NT2/D1 (cell line): ENCODE measurements at places on chromosomes 2 and 18.

GRCh38 chr2:60657673-60658072 lies 98.4 kb upstream of the PAPOLG start:
- DNase-seq: no peak

- DNase-seq: no peak
Observed at GRCh38 chr2:36374585-36374984, 19.0 kb downstream of the CRIM1 start.

- DNase-seq: no peak
Observed at GRCh38 chr2:25257032-25257552, 84.6 kb downstream of the DNMT3A start.

GRCh38 chr18:910247-910646 lies 5.6 kb downstream of the ADCYAP1 start:
- no peak for DNase-seq

DNA sequence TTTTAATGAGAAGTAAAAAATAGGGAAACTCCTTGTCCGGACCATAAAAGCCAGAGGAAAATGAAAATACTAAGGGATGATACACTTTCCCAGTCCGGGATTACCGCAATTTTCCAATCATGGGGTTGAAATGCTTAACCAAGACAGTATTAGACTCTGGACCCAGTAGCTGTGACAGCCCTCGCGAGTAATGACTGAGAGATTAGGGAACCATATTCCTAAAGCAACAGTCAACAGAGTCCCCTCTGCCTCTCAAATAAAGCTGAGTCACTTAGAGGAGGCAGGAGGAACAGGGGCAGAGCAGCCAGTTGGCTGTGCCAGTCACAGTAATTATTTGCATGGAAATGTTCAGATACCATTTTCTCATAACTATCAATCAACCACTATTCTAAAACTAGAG lies 34.8 kb downstream of the GPATCH11 start:
- no peak for DNase-seq

GRCh38 chr2:99256677-99257076 lies 1.2 kb upstream of the LYG2 start:
- DNase-seq: no peak

DNA sequence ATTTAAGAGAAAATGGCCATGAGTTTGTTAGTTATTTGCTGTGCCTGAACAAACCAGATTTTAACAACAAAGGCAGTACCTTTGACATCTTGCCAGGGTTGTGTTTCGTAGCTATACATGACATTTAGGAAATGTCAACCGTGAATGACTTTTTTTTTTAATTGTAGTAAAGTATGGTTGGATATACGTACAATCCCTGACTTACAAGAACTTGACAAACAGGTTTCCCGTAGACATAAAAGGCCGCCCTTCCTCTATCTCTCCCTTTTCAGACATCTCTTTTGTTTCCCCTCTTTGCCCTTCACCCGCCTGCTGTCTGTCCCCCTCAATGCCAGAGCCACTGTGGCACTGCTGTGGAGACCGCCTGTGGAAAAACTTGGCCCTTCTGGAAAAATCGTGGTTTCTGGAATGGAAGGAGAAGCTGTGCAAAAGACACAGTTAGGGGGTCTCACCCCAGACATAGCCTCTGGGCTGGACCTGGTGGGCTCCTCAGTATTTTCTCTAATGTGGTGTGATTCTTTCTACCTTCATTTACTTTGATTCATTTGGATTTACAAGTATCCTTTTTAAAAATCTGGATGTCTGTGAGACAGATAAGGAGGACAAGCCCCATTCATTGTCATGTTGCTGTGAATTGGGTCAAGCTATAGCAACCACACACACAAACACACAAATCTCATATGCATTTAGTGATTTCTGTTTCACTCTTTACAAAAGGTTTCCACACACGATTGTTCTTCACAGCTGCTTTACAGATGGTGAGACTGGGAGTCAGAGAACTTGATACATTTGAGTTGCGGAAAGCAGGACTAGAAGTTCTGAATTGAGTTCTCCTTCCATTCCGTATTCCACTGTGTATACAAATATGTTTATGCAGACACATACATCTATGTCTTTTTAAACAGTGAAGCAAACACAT lies 48.6 kb downstream of the SPATS2L start:
- no peak for DNase-seq

DNA sequence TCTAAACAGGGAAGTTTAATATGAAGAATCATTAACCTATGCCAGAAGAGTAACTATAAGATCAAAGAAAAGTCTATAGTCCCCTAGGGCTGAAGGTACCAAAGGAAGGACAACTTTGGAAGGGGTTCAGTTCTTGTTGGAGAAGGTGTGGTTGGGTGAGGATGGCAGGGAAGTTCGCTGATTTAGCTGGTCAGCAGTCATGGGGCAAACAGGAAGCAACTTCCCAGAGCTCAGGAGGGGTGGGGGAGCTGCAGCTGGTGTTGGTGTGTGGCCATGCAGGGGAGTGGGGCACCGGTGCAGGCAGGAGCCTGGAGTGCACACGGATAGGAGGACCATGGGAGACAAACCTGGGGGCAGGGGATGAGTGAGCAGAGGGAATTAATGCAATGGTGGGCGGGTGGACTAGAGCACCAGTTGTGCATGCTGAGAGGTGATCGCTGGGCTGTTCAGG lies 34.0 kb downstream of the FHOD3 start:
- no peak for DNase-seq

DNA sequence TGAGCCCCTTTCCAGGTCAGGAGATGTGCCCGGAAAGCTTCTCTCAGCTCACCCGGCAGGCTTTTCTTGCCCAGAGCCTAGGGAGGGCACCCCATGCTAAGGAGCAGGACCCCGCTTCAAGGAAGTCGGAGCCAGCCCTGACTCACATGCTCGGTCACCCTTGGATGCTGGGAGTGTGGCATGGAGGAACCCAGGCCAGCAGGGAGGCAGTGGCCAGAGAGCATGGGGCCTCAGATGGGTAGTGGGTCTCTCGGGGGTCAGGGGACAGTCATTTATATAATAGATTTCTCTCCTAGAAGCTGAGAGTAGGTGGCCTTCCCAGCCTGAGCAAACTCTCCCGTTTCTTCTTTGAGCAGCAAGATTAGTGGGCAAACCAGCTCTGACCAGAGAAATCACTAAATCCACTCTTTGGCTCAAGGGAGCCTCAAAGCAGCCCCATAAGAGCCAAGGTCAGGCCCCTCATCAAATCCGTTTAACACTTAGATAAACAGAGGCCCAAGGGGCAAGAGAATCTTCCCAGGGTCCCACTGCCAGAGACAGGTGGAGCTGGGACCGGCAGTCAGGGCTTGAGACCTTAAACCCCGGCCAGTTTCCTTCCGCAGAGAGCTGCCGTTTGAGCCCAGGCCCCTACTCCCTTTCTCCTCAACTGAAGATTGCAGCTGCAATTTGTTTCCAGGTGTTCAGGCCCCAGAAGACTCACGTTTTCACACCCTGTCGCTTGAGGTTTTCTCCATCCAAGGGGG lies 113.1 kb downstream of the CYP26B1 start:
- no peak for DNase-seq
